ENCODE measurements at places on chromosomes 13 and 19. TPM values are rescaled to one million over a fixed set of nuclear protein-coding genes. Genes with fewer than 3 reads are reported as not detected.
A peak's percentile ranks its signal among the peaks of the same experiment; 100 is the strongest.

GRCh38 chr13:49530457-49530856 lies 34.7 kb downstream of the PHF11 start:
- DNase-seq = no peak

GRCh38 chr13:28805193-28805819 lies 14.8 kb upstream of the MTUS2 start:
- no peak for DNase-seq

DNA sequence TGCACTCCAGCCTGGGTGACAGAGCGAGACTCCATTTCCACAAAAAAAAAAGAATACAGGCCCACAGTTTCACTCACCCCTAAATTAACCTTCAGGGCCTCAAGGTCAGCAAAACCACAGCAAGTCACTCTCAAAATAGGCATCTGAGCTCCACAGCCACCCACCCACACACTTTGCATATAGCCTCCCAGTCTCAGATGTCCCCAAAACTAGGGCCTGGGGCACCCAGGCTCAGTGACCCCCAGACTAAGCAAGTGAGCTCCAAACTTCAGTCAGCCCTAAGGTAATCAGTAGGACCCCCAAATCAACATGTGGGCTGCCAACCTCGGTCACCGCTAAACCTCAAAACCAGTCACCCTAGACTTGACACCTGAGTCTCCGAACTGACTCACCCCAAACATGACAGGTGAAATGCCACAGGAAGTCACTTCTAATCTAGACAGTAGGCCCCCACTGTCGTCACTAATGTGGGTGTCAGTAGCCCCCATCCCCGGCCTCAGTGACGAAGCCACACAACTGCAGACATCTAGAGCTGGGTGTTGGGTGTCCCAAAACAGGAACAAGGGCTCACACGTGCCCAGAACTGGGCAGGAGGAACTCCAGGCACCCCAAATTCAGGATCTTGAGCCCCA lies 13.9 kb downstream of the RABAC1 start:
- no peak for DNase-seq

- no peak for DNase-seq
Measured at GRCh38 chr19:21580101-21580500, 74.7 kb downstream of the ZNF429 start.

- DNase-seq = peak; percentile 16
Measured at GRCh38 chr19:14686411-14686810, 3.4 kb upstream of the ZNF333 start.

The TTC9B gene
- total RNA-seq = not detected

The STOML3 gene
- not detected for total RNA-seq

DNA sequence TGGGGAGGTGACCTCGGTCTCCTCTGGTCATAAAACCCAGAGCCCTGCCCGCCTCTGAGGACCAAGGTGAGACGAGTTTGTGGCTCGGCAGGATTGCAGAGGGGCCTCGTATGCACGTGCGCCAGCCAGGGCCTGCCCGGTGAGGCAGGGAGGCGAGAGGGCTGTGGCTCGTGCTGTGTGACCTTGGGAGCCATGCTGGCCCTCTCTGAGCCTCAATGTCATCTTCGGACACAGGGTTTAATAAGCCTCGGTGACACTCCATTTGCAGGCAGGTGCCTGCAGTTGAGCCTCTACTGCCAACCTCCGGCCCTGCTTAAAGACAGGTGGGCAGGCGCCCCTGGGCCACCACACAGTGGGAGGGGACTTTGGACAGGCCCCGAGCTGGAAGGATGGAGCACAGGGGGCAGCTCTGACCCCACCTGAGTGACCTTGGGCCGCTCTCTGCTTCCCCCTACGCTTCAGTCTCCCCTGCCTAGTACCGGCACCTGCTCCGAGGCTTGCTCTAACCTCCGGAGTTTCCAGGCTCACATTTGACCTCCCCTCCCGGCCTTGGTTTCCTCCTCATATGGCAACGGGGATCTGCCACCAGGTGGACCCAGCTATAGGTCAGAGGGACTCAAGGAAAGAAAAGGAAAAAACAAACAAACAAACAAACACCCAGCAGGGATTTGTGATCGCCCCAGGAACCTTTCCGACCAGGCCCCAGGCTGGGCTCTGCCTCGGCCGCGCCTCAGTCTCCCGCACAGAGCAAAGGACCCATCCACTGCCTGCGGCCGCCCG lies 3.1 kb downstream of the ZBTB7A start:
- no peak for DNase-seq

The TIMM50 gene
- 48.8 TPM for total RNA-seq

The CD37 gene
- total RNA-seq = not detected

DNA sequence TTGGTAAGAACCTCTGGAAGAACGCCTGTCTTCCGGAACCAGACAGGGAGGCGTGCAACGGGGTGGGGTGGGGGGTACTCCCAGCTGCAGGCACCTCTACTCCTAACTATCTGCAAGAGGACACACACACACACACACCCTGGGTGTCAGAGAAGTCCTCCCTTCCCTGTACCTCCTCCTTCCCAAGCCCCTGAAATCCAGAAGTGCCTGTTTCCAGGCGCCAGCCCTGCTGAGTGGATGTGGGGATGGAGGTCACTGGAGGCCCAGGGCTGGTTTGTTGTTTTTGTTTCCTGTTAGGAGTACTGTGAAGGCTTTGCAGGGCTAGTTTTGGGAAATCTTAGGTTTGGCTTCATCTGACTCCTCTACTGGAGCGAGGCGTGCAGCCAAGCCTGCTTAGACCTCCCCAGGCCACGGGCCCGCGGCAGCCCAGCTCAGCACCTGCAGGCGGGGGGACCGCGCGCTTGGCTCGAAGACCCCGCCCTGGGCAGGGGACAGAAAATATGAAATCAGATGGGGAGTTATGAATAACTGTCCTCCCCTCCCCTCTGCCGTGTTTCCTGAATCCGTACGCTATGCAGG lies 36.4 kb downstream of the SOX1 start:
- no peak for DNase-seq

The LILRB5 gene
- total RNA-seq = not detected

DNA sequence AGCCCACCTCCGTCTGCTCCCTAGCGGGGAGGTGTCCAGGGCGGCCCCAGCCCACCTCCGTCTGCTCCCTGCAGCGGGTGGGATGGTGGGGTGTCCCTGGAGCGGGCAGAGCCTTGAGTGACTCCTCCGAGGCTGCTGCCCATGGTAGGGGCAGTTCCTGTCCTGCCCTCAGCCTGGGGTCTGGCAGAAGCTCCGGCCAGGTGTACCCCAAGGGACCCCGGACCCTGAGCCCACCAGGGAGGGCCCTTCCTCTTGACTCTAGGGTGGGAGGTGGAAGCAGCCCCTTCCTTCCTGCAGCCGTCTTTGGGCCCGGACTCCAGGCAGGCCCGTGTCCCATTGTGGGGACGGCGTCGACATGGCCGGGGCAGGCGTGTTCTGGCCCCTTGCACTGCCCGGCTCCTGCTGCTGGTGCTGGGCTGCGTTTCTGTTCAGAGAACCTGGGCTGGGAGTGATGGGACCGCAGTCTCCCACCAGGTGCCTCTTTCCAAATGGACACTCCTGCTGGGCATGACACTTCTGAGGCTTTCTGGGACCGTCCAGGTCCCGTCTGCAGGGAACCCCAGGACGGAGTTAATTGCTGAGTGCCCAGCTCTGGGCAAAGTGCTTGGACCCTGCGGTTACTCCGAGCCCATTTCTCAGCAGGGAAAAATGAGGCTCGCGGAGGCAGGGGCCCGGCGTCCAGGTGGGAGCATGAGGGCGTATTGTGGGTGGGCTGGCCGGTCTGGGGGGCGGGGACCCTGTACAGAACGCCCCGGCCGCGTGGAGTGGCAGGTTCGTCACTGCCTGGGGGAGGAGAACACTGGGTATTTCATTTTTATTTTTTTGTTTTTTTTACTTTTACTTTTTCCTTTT lies 19.8 kb downstream of the ARID3A start:
- no peak for DNase-seq

- DNase-seq = no peak
Measured at GRCh38 chr19:33211794-33212435, 13.7 kb downstream of the SLC7A10 start.

DNA sequence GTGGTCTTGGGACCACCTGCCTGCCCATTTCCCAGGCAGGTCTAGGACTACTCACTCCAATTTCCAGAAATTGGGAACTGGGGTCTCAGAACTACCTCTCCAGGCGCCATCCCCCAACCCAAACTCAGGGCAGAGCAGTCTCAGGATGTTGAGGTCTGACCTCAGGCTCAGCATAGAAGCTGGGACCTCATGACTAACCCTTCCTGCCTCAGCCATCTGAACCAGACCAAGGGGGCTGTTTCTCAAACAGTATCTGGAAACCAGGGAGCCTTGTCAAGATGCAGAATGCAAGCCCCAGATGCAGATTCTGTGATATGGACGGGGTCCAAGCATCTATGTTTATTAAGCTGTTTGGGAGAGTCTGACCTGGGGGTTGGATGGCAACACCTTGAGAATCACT lies 1.3 kb downstream of the FBXW9 start:
- no peak for DNase-seq

The FFAR3 gene
- total RNA-seq = not detected

GRCh38 chr19:17579661-17580244 lies 24.3 kb downstream of the COLGALT1 start:
- DNase-seq = peak; percentile 57

DNA sequence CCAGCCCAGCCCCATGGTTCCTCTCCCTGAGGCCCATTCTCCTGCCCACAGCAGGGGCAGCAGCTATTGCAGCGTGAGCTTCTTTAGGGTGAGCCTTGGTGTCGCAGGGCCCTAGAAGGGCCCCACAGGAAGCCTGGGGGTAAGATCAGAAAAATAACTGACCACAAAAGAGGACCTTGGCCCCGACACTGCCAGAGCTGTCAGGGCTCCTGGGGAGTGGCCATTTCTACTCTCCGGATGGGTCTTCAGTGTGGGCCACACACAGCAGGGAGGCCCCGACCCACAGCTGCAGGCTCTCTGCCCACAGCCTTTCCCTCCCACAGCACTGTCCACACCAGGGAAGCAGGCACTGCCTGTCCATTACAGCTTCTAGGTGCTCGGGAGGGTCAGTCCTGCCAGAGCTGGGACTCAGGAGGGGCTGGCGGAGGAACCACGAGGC lies 3.5 kb upstream of the SIGLEC8 start:
- DNase-seq = no peak

GRCh38 chr13:40189426-40189825 lies 477.0 kb downstream of the FOXO1 start:
- no peak for DNase-seq

GRCh38 chr13:71772361-71772760 lies 94.6 kb downstream of the DACH1 start:
- no peak for DNase-seq

DNA sequence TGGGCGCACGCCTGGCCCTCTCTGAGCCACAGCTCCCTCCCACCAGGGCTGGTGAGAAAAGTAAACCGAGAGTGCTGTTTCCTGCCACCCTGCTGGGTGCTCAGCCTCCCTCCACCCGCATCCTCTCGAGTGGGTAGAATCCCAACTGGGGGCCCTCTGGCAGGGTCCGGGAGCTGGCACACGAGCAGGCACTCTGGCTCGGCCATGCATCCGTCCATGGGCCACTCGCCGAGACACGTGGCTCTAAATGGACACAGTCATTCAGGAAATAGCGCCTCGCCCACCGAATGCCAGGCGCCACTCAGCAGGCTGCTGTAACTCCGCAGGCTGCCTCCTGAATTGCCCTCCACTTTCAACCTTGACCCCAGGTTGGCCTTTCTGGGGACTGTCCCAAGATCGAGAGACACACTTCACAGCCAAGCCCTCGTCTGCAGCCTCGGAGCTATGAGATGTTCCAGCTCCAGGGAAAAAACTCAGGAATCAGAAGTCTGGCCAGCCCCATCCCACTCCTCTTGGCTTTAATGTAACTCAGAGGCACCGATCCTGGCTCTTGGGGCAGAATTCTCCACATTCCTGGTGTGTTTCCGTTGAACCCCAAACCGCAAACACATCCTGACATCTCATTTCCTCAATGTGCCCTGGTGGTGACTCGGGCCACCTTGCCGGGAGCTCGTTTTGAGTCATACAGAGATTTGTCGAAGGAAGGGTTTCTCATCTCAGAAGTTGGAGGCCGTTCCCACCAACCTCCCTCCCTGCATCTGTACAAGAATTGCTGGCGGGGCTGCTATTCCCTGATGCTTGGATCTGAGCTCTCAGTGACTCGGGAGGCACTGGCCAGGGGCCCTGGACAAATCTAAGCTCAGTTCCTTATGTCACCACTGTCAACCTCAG lies 14.1 kb downstream of the KLF2 start:
- peak; percentile 84 for DNase-seq

The SMIM17 gene
- not detected for total RNA-seq

GRCh38 chr19:18157465-18158063 lies 4.6 kb downstream of the PIK3R2 start:
- no peak for DNase-seq

DNA sequence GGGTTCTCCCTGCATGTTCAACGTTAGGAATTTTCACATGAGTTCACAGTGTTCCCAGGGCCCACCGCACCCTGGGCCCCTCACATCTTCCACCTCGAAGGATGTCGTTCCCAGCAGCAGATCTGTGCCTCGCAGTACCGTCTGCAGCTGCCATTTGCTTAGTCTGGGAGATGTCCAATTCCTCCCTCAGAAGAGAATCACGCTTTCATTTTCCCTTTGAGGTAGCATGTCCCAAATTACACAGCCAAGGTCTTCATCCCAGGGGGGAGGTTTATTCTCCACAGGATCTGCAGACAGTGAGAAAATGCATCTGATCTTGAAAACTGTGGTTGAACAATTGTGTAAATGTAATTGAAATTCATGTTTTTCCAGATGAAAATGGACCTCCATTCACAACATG lies 150.2 kb downstream of the DCT start:
- DNase-seq = peak; percentile 74

The LILRB3 gene
- total RNA-seq = not detected

- DNase-seq = no peak
Measured at GRCh38 chr13:44048326-44048725, 168.6 kb downstream of the LACC1 start.

DNA sequence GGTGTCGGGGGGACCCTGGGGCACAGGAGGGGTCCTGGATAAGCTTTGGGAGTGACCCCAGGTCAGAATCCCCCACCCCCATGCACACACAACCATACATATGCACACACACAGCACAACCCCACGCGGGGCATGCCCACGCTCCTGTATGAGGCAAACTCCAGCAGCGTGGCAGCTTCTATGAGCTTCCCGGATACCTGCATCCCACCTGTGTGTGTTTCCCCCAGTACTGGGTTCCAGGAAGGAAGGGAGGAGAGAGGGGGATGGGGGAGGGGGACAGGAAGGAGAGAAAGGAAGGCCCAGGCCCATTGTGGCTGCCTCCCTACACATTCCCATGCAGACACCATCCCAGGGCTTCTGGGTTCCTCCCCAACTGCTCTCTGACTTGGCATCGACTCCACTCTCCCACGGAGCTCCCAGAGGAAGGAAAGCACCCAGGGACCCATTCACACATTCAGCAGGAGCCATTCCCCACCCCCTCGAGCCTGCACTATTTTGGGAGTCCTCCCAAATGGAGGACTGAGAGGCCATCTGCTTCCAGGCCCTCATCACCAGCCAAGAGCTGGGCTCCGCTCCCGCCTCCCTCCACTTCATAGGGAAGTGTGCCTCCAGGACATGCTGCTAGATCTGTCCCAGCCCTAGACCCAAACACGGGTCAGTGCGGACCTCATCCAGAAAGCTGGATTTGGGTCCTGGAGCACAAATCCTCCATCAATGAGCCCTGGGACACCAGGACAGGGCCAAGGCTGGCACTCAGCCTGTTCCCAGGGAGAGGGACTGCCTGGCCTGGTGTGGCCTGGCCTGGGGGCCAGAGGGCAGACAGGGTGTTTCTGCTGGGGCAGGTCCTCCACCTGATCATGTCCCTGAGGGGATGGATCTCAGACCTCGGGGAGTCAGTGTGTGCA lies 13.2 kb downstream of the PRR36 start:
- DNase-seq = no peak

All from fibroblast of villous mesenchyme (primary cell).